ENCODE measurements at places on chromosomes 11 and 22. TPM values are rescaled to one million over a fixed set of nuclear protein-coding genes. Genes with fewer than 3 reads are reported as not detected.

GLYAT gene
- total RNA-seq: not detected

ASCL3 gene
- not detected for total RNA-seq

TMPRSS5 gene
- total RNA-seq: not detected

MIAT gene
- 0.63 TPM for total RNA-seq

THOC5 gene
- 61.7 TPM for total RNA-seq

APOBEC3C gene
- total RNA-seq: 7.6 TPM

VSTM5 gene
- total RNA-seq: not detected

GRCh38 chr11:117823294-117823945 lies 1.1 kb downstream of the FXYD2 start:
- DNase-seq: no peak

DNA sequence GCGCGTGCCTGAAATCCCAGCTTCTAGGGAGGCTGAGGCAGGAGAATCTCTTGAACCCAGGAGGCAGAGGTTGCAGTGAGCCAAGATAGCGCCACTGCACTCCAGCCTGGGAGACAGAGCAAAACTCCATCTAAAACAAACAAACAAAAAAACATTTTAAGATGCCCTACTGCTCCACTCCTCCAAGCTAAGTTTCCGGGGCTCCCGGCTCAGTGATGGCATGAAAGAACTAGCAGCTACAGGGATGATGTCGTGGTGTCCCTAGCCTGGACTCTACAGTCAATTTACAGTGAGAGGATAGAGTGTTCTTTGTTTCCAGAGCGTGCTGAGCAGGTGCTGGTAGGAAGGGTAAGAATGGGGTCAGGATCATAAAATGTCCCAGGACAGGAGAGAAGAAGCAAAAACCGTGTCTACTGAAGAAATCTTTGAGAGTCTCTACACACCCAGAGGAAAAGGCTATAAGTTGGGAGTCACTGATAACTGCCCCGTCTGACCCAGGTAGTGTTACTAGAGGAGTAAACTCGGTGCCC lies 1.2 kb upstream of the ZBTB3 start:
- DNase-seq: no peak

DNA sequence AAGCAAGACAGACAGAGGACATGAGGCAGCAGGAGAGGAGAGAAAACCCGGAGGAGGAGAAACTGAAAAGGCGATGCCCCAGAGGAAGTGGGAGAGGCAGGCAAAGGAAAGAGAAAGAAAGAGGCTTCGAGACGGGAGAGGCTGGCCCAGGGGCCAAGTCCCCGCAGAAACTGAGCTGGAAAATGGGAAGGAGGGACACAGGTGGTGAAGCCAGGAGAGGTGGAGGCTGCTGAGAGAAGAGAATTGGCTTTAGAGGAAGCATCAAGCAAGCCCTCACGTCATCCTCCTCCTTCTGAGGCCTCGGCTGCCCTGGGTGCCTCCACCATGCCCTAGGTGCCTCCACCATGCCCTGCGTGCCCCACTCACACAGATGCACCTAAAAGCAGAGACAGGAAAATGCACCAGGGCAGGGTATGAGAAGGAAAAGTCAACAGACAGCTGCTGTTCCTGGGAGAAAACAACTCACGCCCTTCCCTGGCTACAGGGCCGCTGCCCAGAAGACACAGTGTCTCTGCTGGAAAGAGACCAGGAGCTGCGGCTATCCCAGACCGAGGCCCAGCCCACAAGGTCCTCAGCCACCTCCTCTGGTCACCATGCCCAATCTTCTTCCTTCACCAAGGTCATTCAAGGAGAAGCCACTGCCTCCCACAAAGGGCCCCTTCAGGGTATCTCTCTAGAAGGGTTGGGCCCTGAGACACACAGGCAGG lies 14.3 kb downstream of the FXYD6 start:
- no peak for DNase-seq

GRCh38 chr11:43498561-43498960 lies 139.8 kb downstream of the TTC17 start:
- DNase-seq: no peak

GRCh38 chr22:17726928-17727897 lies 47.1 kb downstream of the BID start:
- no peak for DNase-seq

DNA sequence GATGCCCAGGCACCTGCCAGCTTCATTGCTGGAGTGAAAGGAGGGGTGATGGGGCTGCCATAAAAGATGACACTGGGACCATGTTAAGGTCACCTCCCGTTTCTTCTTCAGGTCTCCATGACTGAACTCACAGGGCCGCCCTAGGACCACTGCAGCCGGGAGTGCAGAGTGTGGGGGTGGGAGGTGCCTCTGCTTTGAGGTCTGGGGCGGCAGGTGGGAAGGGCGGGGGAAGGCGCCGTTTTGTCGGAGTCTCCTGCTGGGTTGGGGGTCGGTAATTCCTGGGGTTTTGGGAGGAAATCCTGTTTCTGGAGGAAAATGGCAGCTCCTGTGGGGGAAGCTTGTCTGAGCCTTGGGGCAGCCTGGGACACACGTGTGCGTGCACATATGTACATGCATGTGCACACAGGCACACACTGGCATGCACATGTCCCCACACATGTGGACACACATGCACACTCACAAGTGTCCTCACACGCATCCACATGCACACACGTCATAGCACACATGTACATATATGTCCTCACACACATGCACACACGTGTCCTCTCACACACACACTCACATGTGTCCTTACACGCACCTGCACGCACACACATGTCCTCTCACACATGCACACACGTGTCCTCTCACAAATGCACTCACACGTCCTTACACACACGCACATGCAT lies 990.9 kb downstream of the BRD1 start:
- no peak for DNase-seq

- DNase-seq: no peak
These were observed 11.3 kb downstream of the CHRNA10 start for GRCh38 chr11:3659595-3660515.

GRCh38 chr22:39833610-39834009 lies 60.0 kb downstream of the ENTHD1 start:
- no peak for DNase-seq

- no peak for DNase-seq
These were observed 5.3 kb upstream of the TBX1 start for GRCh38 chr22:19755145-19755710.

All from GM23248 (cell line).